Aorta (tissue), 5 donors: ENCODE measurements at places on chromosomes 13 and 19. TPM values are rescaled to one million over a fixed set of nuclear protein-coding genes. Genes with fewer than 3 reads are reported as not detected.
A peak's percentile ranks its signal among the peaks of the same experiment; 100 is the strongest.

Gene CATSPERD
- total RNA-seq: not detected

Gene ZNF560
- total RNA-seq: not detected

Gene POGLUT2
- 9.2 TPM for total RNA-seq

DNA sequence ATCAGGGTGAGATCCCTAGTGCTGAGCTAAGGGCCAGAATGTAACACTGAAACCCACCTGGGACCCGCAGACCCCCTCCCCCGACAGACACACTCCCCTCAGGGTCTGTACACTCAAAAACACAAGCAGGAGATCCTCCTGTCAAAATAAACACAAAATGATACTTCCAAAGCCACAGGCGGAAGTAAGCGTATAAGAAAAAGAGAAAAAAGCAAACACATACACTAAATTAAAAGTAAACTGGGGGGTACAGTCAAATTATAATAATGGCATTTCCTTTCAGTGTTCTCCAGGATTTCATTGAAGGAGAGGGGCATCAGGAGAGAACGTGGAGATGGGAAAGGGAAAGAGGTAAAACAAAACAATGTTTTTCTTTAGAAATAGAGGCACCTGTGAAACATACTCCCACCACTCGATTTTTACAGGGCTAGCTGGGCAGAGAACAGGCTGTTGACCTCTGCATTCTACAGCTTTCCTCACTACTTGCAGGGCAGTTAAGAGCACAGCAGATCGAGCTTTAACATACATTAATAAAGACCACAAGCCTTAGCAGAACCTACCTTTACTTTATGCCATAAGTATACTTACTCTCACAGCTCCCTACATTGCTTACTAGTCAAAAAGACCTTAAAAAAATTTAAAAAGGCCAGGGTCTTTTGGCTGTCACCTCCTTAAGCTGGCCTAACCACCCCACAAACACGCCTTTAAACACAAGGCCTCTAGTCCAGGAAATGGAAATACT, 5.3 kb downstream of the ZIC5 start:
- DNase-seq: no peak
- no peaks in the 10 kb centered on the region for H3K4me1 ChIP-seq
- no peaks in the 10 kb centered on the region for H3K27me3 ChIP-seq
- no peak overlapping the region for H3K27ac ChIP-seq
- H3K36me3 ChIP-seq: no peaks in the 10 kb centered on the region

GRCh38 chr19:48480183-48480557, 11.0 kb downstream of the CYTH2 start:
- no peaks in the 10 kb centered on the region for H3K4me1 ChIP-seq
- no peaks in the 10 kb centered on the region for H3K36me3 ChIP-seq
- H3K4me3 ChIP-seq: peak overlapping the region; percentile 30
- peak overlapping the region; percentile 85 for H3K27ac ChIP-seq
- H3K27me3 ChIP-seq: no peaks in the 10 kb centered on the region
- peak; percentile 81 for DNase-seq

- DNase-seq: no peak
- H3K4me1 ChIP-seq: no peaks in the 10 kb centered on the region
- no peaks in the 10 kb centered on the region for H3K36me3 ChIP-seq
- no peak overlapping the region for H3K27ac ChIP-seq
Observed at GRCh38 chr13:69648340-69649062, 459.1 kb upstream of the ATXN8OS start.

- no peaks in the 10 kb centered on the region for H3K4me1 ChIP-seq
- no peaks in the 10 kb centered on the region for H3K36me3 ChIP-seq
- H3K27ac ChIP-seq: no peak overlapping the region
- H3K27me3 ChIP-seq: no peaks in the 10 kb centered on the region
- no peak for DNase-seq
- no peak overlapping the region for H3K4me3 ChIP-seq
Observed at GRCh38 chr13:60431108-60431700, 34.2 kb downstream of the TDRD3 start.

Gene ICAM5
- 2.5 TPM for total RNA-seq

- H3K27ac ChIP-seq: no peak overlapping the region
- H3K27me3 ChIP-seq: no peaks in the 10 kb centered on the region
- no peaks in the 10 kb centered on the region for H3K4me1 ChIP-seq
- no peaks in the 10 kb centered on the region for H3K36me3 ChIP-seq
- DNase-seq: no peak
- H3K4me3 ChIP-seq: no peak overlapping the region
Observed at GRCh38 chr13:75473468-75473867, 8.5 kb downstream of the TBC1D4 start.

Gene PABPC3
- total RNA-seq: 0.23 TPM

Gene MED26
- 8.0 TPM for total RNA-seq

DNA sequence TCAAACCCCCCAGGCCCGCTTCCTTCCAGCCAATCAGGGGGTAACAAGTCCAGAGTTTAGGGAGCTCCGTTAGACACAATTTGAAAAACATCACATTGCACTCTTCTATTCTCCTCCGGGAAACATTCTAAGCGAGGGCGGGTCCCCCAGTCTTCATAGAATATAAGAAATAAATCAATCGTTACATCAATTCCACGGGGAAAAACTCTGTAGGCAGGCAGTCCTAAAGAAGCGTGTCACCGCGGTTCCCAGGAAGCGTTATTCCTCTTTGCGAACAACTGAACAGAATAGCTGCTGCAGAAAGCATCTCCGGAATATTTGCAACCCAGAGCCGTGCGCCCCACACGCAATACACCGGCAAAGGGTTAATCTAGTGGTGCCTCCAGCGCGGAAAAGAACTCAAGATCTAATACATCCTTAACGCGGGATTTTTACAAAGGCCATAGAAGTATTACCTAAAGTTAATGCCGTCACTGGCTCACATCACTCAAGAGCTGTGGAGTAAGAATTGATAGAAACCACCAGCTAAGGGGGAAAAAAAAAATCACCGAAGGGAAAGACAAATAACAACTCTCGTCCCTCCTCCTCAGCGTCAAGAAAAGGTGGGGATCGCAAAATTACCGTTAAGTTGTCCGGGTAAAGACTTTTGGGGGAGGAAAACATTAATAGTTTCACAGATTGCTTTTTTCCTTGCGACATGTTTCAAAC, 65.1 kb downstream of the KCNRG start:
- no peaks in the 10 kb centered on the region for H3K36me3 ChIP-seq
- H3K27ac ChIP-seq: peak overlapping the region; percentile 75
- DNase-seq: peak; percentile 53
- H3K4me1 ChIP-seq: no peaks in the 10 kb centered on the region
